ENCODE measurements at places on chromosomes 1 and 21.

- no peak overlapping the region for H3K27ac ChIP-seq
- no peak for DNase-seq
- H3K36me3 ChIP-seq: no peaks in the 10 kb centered on the region
- H3K27me3 ChIP-seq: peaks cover 80% of the 10 kb centered on the region
- peak overlapping the region; percentile 58 for H3K4me3 ChIP-seq
- peaks cover 11% of the 10 kb centered on the region for H3K4me1 ChIP-seq
These were observed 19.3 kb downstream of the SERTAD4 start for GRCh38 chr1:210251680-210252490.

- H3K4me3 ChIP-seq: no peak overlapping the region
- H3K27me3 ChIP-seq: peaks cover 19% of the 10 kb centered on the region
- no peak for DNase-seq
- peaks cover 32% of the 10 kb centered on the region for H3K4me1 ChIP-seq
- no peak overlapping the region for H3K27ac ChIP-seq
These were observed 286.9 kb downstream of the DISC1 start for GRCh38 chr1:231913493-231913892.

- no peaks in the 10 kb centered on the region for H3K4me1 ChIP-seq
- H3K27me3 ChIP-seq: peaks cover 11% of the 10 kb centered on the region
- H3K27ac ChIP-seq: no peak overlapping the region
- H3K4me3 ChIP-seq: no peak overlapping the region
- DNase-seq: no peak
These were observed 21.6 kb downstream of the HSF2BP start for GRCh38 chr21:43637530-43638158.

DNA sequence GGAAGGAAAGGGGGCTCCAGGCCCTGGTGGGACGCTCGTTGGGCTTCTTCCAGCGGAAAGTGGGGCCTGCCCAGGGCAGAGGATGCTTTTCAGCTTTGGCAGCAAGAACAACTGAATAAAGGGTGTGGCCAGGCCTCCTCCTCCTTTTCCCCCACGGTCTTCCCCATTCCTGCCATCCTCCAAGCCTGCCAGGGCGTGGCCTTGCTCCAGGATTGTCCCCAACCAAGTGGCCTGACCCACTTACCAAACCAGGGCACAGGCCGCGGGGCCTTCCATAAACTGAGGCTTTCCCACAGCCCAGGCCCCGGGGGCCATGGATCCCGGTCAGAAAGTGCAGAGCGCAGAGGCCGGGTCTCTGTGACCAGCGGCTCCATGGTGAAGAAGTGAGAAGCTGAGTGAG is 33.6 kb downstream of the CASZ1 start:
- no peaks in the 10 kb centered on the region for H3K36me3 ChIP-seq
- H3K4me3 ChIP-seq: no peak overlapping the region
- H3K27ac ChIP-seq: no peak overlapping the region
- H3K4me1 ChIP-seq: no peaks in the 10 kb centered on the region
- DNase-seq: no peak
- H3K27me3 ChIP-seq: no peaks in the 10 kb centered on the region

DNA sequence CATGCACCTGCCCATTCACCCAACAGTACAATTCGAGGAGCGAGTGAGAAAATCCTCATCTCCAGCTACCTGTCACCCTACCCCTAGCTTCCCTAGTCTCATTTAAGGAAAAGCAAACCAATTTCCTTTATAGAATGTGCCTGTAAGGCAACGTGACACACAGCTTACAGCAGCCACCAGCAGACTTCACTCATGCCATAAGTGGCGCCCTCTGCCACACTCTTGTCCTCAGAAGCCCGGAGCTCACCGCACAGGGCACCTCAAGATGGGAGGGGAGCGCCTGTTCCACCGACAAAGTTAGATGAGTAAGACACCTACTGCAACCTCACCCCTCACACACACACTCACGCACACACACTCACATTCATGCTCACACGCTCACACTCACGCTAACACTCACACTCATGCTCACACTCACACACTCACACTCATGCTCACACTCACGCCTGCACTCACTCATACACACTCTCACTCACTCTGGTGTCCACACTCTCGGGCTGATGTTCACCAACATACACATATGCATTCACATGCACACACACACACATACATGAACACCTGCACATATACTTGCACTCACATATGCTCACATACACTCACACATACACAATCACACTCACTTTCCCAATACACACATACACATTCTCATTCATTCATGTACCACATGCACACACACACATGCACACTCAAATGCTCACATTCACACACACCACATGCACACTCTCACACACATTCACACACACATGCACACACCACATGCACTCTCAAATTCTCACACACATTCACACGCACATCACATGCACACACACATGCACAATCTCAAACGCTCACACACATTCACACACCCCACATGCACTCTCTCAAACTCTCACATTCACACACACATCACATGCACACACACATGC is 170.7 kb downstream of the PSMG1 start:
- no peaks in the 10 kb centered on the region for H3K36me3 ChIP-seq
- DNase-seq: no peak
- no peak overlapping the region for H3K4me3 ChIP-seq
- H3K27me3 ChIP-seq: no peaks in the 10 kb centered on the region
- H3K4me1 ChIP-seq: peaks cover 5% of the 10 kb centered on the region

DNA sequence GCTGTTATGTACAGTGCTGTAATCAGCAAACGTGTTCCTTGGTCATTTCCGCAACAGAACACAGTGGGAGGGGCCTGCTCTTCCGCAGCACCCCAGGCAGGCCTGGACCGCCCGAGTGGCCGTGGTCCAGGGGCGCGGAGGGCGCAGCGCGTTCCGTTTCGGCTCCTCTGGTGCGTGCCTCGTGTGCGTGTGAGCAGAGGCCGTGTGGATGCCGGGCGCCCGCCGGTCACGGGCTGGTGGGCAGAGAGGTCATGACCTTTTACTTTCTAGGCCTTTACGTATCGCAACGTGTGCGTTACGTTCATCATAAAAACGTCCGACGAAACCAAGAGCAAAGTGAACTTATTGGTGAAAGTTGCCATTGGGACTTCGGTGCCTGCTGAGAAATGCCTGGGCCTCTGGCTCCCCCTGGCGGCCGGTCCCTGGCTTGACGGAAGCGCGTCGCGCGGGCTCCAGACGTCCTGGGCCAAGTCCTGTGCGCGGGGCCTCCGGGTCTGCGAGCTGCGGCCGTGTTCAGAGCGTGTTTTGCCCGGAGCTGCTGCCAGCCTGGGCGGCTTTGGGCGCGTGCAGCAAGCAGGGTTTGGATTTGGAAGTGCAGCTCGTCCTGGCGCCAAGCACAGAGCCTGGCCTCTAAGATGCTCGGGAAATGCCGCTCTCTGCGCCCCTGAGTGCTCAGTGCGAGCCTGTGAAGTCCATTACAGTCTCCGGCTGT is 34.4 kb downstream of the COL18A1 start:
- peaks cover 6% of the 10 kb centered on the region for H3K4me1 ChIP-seq
- H3K4me3 ChIP-seq: peak overlapping the region; percentile 5
- peak overlapping the region; percentile 18 for H3K27ac ChIP-seq
- no peaks in the 10 kb centered on the region for H3K36me3 ChIP-seq

DNA sequence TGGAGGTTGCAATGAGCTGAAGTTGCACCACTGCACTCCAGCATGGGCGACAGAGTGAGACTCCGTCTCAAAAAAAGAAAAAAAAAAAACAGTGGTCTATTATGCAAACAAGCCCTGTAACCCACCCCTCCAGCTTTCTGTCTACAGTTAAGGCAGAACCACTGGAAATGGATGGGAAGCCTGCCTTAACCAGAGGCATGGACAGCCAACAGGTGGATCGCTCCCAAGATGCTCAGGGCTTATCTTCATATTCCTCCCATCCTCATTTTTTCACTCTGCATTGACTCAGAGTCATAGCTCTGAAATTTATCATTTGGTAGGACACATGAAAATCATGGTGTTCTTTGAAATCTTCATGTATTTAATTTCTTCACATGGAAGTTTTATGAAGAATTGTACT is 8.7 kb downstream of the MTFR1L start:
- no peaks in the 10 kb centered on the region for H3K4me1 ChIP-seq
- DNase-seq: no peak
- H3K27ac ChIP-seq: no peak overlapping the region
